Fibroblast of pulmonary artery (primary cell): ENCODE measurements at places on chromosomes 7 and 10.

DNA sequence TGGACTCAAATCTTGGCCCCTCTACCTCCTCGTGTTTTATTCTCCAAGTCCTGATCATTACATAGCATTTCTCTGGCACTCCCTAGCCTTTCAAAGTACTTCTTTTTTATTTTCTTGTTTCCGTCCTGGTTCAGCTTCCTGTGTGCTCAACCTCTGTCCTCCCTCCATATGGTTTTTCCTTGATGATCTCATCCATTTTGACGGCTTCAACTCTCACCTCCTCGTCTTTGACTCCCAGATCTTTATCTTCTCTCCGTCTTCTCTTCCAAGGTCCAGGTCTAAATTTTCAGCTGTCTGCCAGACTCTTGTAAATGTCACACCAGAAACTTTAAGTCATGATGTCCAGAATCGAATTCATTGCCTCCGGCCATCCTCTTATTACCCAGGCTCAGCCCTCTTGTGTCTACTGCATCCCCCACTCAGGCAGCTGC lies 23.3 kb upstream of the GFRA1 start:
- no peak for DNase-seq

DNA sequence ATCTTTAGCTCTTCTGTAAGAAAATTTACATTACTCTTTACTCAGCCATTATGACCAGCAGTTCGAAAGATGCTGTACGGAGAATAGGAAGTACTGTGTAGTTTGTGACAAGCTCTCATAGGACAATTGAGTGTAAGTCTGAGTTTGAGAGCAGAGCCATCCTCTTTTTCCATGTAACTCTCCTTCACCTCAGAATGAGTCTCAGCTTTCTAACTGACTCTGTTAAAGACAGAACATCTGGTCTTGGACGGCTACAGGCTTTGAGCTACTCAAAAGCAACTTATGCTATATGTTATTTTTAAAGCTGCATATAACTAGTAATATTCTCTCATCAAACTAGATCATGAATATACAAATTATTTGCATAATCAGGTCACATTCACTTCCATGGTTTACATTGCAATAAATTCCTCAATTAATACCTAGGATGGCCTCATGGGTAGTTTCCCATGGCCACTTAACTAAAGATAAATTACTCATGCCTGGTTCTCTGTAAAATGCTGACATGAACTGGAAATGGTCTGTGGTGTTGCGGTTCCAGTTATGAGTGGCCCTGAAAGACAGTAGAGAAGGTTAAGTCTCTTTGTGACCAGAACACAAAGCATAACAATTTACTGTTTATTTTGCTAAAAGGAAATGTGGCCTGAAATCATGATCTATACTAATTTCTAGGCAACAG lies 358.7 kb downstream of the PHF14 start:
- DNase-seq, result no peak

GRCh38 chr10:16853201-16853600 lies 36.0 kb upstream of the RSU1 start:
- peak; percentile 77 for DNase-seq

DNA sequence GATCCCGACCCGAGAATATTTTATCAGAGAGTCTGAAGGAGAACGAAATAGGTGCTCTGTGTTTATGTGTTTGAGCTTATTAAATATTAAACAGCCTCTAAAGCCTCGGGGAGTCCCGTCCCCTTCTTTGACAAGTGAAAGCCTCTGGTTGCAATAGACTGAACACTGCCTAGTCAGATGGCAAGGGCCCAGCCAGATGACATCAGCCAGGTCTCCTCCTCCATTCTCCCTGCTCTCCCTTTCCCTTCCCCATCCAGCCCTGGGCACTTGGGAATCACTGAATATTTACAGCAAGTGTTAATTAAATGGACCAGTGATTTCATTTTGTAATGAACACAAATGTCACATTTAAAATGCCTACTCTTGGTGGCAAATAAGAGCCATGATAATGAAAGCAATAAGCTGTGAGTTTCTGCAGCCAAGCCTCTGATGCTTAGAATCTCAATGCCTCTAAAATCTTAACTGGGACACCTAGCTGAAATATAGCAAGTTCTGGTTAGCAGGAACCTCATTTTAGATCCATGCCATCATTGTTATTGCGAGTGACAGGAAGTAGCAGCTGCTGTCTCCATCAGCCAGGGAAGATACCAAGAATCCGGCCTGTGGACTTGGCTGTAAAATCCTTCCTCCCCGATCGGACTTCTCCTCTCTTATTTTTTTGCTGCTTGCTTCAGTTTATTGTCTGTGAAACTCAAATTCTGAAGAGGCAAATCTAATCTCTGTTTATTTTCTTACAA lies 202.1 kb downstream of the PRPF18 start:
- peak; percentile 74 for DNase-seq

- peak; percentile 63 for DNase-seq
These were observed 7.3 kb downstream of the TFPI2 start for GRCh38 chr7:93883078-93883916.

DNA sequence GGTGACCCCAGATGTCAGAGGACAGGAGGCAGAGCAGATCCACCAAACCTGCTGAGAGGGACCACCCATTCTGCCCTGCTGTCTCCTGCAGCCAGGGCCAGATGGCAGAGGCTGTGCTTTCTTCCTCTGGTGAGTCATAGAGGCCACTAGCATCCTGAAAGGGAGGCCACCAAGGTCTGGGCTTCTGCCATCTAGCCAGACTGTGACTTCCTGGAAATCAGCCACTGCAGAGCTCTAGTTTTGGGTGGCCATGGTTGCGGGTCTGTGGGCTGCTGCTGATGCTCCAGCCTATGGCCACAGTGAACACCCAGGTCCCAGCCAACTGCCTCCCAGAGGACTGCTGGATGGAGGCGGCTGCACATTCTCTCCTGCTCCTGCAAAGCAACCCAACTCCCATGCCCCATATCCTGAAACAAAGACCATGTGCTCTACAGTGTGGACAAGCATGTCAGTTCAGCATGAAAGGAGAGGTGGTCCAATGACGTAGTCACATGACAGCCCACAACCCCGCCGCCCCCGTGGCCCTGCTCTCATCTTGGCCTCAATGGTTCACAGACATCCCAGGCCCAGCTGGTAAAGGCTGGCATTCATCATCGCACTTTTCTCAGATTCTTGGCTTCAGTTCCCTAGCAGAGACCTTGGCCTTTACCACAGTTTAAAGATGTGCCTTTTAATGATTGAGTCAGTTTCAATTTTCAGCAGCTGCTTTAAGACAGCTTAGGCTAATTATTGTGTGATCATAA lies 73.9 kb upstream of the CXCL12 start:
- DNase-seq, result no peak

GRCh38 chr10:96244354-96244753 lies 27.0 kb downstream of the BLNK start:
- no peak for DNase-seq

GRCh38 chr7:101816595-101817470 lies 593 bp upstream of the CUX1 start:
- peak; percentile 38 for DNase-seq

DNA sequence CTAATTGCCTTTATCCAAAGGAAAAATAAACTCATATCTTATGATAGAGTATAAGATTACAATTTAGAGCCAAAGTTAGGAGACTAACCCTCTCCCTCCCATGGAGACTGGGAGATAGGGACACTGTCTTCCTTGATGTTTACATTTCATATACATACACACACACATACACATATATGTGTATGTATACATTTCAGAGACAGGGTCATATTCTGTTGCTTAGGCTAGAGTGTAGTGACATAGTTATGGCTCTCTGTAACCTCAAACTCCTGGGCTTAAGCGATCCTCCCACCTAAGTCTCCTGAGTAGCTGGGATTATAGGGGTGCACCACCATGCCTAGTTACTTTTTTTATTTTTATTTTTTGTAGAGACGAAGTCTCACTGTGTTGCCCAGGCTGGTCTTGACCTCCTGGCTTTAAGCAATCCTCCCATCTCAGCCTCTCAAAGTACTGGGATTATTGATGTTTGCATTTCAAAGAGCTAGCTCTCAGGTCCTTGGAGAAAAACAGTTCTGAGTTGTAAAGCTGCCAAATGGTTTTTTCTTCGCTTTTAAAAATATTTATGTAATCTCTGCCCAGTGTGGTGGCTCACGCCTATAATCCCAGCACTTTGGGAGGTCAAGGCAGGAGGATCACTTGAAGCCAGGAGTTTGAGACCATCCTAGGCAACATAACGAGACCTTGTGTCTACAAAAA lies 8.1 kb upstream of the REPIN1 start:
- no peak for DNase-seq

GRCh38 chr10:21733710-21734109 lies 199.7 kb downstream of the MLLT10 start:
- DNase-seq, result peak; percentile 14

GRCh38 chr7:110621289-110621688 lies 469.6 kb upstream of the LRRN3 start:
- DNase-seq, result no peak

GRCh38 chr7:1567049-1567771 lies 2.6 kb downstream of the PSMG3 start:
- no peak for DNase-seq

GRCh38 chr7:840001-840600 lies 7.8 kb downstream of the SUN1 start:
- DNase-seq, result no peak

- no peak for DNase-seq
These were observed 25.1 kb downstream of the ALOX5 start for GRCh38 chr10:45399113-45399512.

GRCh38 chr7:155884225-155885166 lies 72.2 kb upstream of the SHH start:
- DNase-seq, result no peak

DNA sequence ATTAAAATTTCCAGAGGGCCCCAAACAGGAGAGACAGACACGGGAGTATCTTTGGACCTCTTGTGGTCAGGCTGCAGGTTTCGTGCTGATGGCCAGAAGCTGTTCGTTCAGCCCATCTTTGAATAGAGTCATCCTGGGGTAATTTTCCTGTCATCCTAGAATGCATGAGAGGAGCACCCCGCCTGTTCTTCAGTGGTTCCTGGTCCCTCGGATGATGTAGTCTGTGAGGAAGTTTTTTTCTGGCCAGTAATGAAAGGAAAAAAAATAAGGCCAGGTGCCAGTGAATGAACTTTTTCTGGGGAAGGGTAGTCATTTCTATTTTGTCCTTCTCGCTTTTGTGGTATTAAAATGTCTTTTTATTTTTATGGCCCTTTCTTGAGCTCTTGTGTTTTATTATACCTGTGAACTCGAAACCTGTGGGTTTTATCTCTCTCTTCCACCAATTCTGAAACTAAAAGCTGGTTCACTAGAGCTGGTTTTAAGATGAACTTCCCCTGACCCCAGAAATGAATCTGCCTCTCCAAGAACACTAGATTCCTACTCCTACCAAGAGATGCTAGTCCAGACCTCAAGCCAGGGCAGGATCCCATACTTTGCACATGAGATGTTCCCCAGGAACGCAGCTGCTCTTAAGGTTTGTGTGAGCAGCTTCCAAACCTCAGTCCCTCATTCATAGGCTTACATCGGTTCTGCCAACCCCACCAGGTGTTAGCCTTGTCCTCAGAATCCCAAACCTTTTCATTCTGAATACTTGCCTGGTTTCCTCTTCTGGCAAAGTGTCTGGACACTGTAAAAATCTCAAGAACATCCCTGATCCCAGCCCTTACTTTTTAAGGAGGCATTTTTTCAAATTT lies 15.4 kb upstream of the MEST start:
- DNase-seq, result no peak

- DNase-seq, result no peak
These were observed 595 bp upstream of the SUMF2 start for GRCh38 chr7:56063500-56063881.

GRCh38 chr7:82925331-82925730 lies 237.4 kb downstream of the PCLO start:
- DNase-seq, result no peak

- no peak for DNase-seq
These were observed 33.0 kb downstream of the EN2 start for GRCh38 chr7:155490697-155491628.

DNA sequence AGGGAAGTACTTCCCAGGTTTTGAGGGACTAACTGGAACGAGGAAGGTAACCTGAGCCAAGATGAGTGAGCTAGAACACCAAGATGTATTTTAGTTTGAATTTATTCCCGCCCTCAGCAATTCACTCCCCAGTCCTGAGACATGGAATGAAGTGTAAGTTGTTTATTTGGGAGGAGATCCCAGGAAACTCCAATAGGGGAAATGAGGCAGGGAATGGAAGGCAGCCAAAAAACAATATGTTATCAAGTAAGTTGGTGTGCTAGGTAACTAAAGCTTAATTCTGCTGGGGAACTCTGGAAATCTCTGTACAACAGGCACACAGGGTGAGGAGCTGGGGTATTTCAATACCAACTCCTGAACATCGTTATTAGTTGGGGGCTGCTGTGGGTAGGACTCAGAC lies 189.7 kb upstream of the HDAC9 start:
- DNase-seq, result peak; percentile 40

DNA sequence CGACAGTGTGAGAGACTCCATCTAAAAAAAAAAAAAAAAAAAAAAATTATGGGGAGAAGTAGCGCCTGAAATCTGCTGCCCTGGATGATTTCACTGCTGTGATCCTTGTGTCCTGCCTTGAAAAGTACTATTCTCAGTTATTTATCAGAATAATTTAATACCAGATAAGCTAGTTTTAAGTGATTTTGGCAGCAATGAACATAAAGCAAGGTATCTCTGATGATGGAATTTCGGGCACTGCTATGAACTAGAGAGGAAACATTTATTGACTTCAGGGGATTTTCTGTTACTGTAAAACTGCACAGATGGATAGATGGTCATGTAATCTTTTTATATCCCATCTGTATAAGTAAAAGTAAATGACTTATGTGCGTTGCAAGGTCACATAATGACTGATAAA lies 619.1 kb upstream of the ANKRD30A start:
- no peak for DNase-seq

DNA sequence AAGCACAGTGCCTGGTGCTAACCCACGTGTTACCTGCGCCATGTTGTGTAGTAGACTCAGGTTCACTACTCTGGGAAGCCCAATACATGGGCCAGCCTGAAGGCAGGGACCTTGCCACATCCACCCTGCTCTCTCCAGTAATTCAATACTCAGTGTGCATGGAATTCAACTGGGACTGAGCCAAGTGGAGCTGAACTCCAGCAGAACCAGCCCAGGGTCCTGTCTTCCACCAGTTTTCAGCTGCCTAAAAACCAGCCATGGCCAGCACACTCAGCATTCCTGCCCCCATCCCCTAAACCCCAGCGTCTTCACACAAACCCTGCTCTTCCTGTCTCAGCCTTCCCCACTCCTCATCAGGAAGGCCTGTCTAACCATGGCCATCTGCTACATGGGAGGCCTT lies 15.4 kb downstream of the FGF8 start:
- no peak for DNase-seq
